Body of pancreas (tissue), 4 donors: ENCODE measurements at places on chromosomes 11 and 22. TPM values are rescaled to one million over a fixed set of nuclear protein-coding genes. Genes with fewer than 3 reads are reported as not detected.

DNA sequence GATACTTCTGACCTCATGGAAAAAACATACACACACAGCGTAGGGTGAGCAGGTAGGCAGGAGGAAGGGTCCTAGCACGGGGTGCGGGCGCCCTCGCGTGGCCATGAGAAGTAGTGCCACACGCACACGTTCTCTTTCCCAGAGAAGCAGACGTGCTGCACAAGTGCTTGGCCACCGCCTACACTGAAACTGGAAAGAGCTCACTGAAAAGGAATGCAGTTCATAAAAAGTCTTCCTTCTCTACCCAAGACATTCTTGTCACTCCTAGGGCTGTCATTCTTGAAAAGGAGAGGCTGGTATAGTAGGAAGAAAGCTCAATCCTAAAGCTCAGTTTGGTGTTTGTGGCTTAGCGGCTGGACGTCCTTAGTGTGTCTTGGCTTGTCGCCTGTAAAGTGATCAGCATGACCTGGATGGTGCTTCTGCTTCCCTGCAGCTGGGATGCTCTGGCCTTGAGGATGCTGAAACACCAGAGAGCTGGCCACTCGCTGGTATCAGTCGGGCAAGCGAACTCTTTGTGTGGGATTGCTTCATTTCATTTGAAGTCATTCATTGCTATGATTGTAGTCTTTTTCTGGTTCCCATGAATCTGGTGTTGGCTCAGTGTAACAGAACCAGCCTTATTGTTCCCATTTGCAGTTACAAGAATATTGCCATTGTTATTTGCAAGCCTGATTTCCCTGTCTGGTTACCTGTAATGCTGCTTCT is 303.8 kb downstream of the NTM start:
- H3K4me1 ChIP-seq, result no peaks in the 10 kb centered on the region
- H3K4me3 ChIP-seq, result no peak overlapping the region
- no peaks in the 10 kb centered on the region for H3K36me3 ChIP-seq
- H3K27me3 ChIP-seq, result no peaks in the 10 kb centered on the region
- DNase-seq, result peak; percentile 72

Gene CTSW
- 0.33 TPM for total RNA-seq

Gene SYTL2
- total RNA-seq, result 28.3 TPM

Gene TRIM68
- total RNA-seq, result 15.2 TPM

- no peaks in the 10 kb centered on the region for H3K4me1 ChIP-seq
- no peak overlapping the region for H3K4me3 ChIP-seq
- H3K27ac ChIP-seq, result no peak overlapping the region
Measured at GRCh38 chr11:71333473-71333872, 81.1 kb upstream of the SHANK2 start.

DNA sequence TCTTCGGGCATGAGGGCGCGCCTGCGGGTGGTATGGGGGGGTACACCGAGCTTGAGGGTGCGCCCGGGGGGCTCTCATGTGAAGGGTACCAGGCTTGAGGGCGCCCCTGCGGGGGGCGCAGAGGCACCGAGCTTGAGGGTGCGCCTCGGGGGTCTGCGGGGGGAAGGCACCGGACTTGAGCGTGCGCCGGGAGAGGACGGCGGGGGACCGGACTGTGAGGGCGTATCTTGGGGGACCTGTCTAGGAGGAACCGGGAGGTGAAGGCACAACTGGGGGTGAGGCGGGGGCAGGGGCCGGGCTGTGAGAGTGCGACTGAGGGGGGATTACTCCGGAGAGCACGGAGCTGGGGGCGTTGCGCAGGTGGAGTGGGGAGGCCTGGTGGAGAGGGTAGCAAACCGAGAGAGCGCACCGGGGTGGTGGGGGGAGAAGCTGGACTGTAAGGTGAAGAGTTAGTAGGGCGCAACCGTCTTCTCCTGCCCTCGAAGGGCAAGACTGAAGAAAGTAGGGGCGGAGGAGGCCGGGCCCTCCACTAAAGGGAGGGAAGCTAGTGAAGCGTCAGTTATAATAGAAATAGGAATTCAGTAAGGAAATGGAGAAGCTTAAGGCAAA is 1.1 kb upstream of the DDX6 start:
- no peaks in the 10 kb centered on the region for H3K36me3 ChIP-seq
- peak overlapping the region; percentile 99 for H3K27ac ChIP-seq
- peak overlapping the region; percentile 53 for H3K4me3 ChIP-seq
- peaks cover 30% of the 10 kb centered on the region for H3K4me1 ChIP-seq
- peak; percentile 48 for DNase-seq

- peak overlapping the region; percentile 92 for H3K27ac ChIP-seq
- H3K36me3 ChIP-seq, result no peaks in the 10 kb centered on the region
- H3K27me3 ChIP-seq, result no peaks in the 10 kb centered on the region
- no peak overlapping the region for H3K4me3 ChIP-seq
- peaks cover 20% of the 10 kb centered on the region for H3K4me1 ChIP-seq
Measured at GRCh38 chr11:67117672-67118180, 1.3 kb upstream of the KDM2A start.

GRCh38 chr11:73734993-73735392 is 25.9 kb downstream of the RAB6A start:
- no peaks in the 10 kb centered on the region for H3K27me3 ChIP-seq
- no peak for DNase-seq
- H3K27ac ChIP-seq, result no peak overlapping the region
- H3K4me3 ChIP-seq, result no peak overlapping the region
- no peaks in the 10 kb centered on the region for H3K36me3 ChIP-seq
- H3K4me1 ChIP-seq, result peaks cover 11% of the 10 kb centered on the region

DNA sequence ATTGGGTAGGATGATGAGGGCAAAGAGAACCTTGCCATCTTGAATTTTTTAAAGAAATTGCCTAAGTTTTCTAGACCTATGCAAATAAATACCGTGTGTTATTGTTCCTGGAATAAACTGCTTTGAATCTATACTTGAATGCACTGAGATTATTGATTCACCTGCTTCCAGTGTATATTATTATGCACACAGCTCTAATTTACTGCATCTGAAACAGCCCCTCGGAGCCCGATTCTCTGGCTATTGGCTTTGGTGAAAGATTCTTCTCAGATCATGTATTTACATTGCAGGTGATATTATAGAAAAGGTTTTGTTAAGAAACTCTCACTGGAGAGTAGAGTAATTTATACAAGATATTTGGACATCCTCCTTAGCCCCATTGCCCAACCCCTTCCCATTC is 254.2 kb downstream of the TENM4 start:
- no peak overlapping the region for H3K27ac ChIP-seq
- no peak overlapping the region for H3K4me3 ChIP-seq
- H3K4me1 ChIP-seq, result peaks cover 10% of the 10 kb centered on the region

- no peaks in the 10 kb centered on the region for H3K36me3 ChIP-seq
- H3K27me3 ChIP-seq, result no peaks in the 10 kb centered on the region
- H3K4me1 ChIP-seq, result peaks cover 39% of the 10 kb centered on the region
- H3K27ac ChIP-seq, result peak overlapping the region; percentile 8
- no peak overlapping the region for H3K4me3 ChIP-seq
Measured at GRCh38 chr11:117076941-117077691, 21.1 kb downstream of the SIK3 start.

DNA sequence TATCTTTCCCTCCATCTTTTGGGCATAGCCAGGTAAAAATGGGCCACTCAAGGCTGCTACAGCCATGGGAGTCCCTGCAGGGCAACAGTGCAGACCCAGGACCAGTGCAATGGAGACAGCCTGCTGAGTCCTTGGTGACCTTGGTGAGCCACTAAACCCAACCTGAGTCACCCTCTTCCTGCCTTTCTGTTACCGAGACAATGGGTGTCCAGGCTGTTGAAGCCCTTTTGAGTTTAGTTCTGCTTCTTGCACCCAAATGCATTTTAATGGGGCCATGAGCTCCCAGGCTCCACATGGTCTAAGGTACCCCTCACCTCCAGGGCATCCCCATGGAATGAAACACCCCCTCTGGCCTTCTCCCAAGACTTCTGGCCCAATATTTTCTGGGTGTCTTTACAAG is 874 bp upstream of the PLAAT4 start:
- H3K27me3 ChIP-seq, result no peaks in the 10 kb centered on the region
- H3K4me1 ChIP-seq, result peaks cover 25% of the 10 kb centered on the region
- H3K36me3 ChIP-seq, result no peaks in the 10 kb centered on the region
- no peak overlapping the region for H3K27ac ChIP-seq
